ENCODE measurements at places on chromosomes 2 and 18.

GRCh38 chr2:127406454-127406853 is 11.8 kb upstream of the PROC start:
- no peak for DNase-seq

GRCh38 chr2:99883358-99883757 is 259.0 kb downstream of the AFF3 start:
- DNase-seq, result no peak

- no peak for DNase-seq
Measured at GRCh38 chr2:238589591-238590460, 163.1 kb downstream of the ASB1 start.

DNA sequence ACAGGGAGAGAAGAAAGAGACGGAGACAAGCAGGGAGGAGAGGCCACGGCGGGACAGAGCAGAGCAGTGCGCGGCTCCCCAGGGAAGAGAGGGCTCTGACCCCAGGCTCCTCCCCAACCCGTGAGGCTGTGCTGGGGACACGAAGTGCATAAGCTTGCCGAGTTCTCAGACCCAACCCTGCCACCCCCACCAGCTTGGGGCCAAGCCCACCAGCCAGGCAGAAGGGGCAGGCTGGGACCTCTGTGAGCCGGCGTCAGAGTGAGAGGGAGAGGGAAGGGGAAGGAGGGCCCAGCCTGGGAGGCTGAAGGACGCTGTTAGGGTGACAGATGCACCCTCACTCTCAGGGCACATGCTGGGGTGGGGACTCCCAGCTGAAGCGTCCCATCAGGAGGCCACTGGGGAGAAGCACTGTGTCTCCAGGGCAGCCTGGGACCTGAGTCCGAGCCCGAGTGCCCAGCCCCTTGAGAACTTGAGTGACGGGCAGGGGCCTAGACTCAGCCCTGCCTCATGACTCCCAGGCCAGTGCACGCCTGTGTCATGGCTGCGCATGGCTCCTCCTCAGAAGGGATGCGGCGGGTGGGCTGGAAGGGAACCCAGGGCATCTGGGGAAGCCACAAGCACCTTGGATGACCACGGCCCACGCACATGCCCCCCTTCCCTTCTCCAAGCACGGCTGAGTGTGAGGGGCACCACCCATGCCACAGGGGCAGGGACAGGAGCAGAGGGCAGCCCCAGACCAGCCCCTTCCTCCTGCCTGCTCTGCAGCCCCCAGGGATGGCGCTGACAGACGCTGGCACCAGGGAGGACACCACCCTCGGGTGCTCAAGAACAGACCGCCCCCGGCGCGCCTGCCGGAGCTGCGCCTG is 31.0 kb downstream of the MTERF4 start:
- no peak for DNase-seq

DNA sequence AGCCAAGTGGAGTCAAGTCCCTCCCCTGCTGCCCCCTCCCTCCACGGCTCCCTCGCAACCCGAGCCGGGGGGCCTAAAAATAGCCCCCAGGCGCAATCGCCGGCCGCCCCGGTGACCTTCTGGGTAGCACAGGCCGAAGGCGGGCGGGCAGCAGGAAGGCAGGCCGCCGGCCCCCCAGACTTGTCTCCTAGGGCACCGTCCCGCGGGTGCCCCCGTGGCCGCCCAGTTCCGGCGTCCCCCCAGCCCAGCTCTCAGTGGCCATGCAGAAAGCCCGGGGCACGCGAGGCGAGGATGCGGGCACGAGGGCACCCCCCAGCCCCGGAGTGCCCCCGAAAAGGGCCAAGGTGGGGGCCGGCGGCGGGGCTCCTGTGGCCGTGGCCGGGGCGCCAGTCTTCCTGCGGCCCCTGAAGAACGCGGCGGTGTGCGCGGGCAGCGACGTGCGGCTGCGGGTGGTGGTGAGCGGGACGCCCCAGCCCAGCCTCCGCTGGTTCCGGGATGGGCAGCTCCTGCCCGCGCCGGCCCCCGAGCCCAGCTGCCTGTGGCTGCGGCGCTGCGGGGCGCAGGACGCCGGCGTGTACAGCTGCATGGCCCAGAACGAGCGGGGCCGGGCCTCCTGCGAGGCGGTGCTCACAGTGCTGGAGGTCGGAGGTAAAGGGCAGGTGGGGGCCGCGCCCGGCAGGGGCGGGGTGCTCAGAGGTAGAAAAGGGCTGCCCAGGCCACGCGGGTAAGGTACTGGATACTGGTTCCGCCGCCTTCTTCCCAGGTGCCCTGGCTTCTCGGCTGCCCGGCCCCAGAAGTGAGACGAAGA is at the start of gene SPEG:
SPEG (plus strand) TSS at position 126 of the 808 bp plus-strand sequence; CDS start at position 261, 135 bp downstream.
- no peak for DNase-seq

GRCh38 chr2:59684771-59685166 is 868.7 kb downstream of the BCL11A start:
- no peak for DNase-seq

DNA sequence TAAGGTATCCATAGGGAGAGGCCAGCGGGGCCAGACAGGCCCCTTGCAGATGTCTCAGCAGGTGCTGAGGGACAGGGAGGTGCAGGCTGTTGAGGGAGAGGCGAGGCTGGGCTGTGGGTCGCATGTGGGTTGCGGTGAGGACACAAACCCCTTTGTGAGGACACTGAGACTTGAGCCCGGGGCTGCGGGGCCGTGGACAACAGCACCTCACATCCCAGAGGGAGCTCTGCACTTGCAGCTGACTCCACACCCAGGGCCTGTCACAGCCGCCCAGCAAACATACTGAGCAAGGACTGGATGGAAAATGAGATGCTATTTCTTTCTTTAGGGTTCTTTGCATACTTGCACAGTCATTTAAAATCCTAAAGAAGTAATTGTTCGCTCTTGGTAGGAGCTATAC is 95.3 kb upstream of the NFATC1 start:
- DNase-seq, result no peak

GRCh38 chr2:60465736-60466135 is 87.7 kb downstream of the BCL11A start:
- DNase-seq, result no peak

- no peak for DNase-seq
Measured at GRCh38 chr2:148042219-148042618, 21.3 kb downstream of the MBD5 start.

- DNase-seq, result no peak
Measured at GRCh38 chr18:46942646-46943045, 25.2 kb downstream of the KATNAL2 start.

DNA sequence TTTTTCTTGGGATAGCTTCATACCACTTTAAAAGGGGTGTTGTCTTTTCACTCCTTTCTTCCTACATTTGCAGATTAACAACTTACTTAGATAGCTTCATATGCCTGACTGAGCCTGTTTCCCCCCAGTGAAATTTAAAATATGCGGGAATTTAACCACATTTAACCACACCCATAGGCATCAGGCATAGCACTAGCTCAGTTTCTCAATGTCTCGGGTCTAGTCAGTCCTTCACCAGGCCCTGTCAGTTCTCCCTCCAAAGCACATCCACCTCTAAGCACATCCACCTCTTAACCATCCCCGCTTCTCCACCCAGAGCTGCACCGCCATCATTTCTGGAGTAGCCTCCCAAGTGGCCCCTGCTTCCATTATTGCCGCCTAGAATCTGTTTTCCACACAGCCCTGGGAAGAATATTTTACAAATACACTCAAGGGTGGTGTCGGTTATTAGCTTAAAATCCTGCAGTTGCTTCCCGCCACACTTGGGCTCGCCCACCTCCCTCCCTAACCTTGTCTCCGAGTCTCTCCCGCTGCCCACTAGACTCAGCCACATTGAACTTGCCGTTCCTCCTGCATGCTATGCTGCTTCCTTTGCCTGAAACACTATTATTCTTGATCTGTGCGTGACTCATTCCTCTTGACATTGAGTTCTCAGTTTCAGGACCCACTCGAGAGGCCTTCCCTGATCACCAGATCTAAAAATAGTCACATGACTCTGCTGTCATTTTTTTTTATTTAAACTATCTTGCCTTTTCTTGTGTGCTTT is 68.3 kb downstream of the SPTBN1 start:
- DNase-seq, result peak; percentile 19

- DNase-seq, result no peak
Measured at GRCh38 chr2:199717587-199717907, 133.4 kb downstream of the FTCDNL1 start.

DNA sequence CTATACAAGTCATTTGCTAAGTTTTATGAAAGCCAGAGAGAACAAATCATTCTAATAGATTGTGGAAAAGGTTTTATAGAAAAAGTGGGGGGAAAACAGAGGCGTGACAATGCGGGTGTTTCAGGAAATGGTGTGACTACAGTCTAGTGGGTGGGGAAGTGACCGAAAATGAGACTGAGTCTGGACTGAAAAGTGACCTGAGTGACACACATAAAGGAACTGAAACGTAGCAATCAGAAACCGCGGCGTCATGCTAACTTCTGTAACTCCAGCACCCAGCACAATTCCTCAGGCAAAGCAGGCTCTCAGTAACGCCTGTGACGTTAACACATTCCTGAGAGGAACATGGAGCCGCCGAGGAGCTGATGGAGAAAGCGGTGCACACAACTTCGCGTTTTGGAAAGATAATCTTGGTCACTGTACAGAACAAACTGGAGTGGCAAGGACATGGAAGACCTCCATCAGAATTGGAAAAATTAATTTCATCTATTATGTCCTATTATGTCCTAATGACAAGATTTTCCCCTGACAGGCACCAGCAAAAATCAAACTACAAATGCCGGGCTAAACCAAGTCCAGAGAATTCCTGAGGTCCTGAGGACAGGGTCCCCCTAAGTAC is 1.4 kb upstream of the CD226 start:
- peak; percentile 36 for DNase-seq

DNA sequence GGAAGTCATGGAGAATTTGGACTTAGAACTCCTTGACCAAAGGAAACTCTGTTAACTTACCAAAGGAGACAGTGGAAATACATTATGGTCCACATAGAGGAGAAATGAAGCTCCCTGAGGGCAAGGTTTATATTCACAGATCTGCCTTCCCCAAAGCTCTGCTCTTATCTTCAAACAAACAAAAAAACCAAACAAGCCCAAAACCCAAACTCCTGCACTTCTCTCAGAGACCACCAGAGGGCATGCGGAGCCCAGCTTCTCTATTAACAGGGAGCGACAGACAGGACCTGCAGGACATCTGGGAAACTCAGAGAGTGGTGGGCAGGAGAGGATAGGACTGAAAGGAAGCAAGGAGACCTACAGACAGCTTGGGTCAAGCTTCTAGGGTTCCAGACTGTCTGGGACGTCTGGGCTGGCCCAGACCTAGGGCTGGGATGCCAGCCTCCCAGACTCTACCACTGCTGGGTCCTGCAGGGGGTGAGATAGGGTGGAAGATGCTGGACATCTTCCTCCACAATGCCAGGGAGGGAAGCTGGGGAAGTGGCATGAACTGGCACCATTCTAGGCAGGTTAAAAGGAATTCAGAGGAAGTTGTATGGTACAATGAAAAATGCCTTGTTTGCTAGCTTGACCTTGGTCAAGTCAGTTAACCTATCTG is 4.0 kb upstream of the WNT10A start:
- peak; percentile 65 for DNase-seq

- no peak for DNase-seq
Measured at GRCh38 chr18:8610459-8610851, 1.2 kb downstream of the RAB12 start.

DNA sequence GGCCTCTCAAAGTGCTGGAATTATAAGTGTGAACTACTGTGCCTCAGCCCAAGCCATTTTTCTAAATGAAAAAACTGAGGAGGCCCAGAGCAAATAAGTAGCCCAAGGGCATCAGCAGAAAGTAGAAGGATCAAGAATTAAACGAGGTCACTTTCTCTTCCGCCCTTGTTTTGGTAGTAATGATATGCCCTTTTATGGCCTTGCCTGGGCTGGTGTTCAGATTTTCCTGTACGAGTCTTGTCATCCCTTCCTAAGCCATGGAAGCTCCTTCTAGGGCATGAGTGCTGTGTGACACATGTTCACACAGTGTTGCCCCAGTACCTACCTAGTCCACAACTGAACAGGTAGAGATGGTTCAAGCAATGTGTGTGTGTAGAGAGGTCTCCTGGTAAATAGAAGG is 6.6 kb downstream of the HPCAL1 start:
- no peak for DNase-seq

DNA sequence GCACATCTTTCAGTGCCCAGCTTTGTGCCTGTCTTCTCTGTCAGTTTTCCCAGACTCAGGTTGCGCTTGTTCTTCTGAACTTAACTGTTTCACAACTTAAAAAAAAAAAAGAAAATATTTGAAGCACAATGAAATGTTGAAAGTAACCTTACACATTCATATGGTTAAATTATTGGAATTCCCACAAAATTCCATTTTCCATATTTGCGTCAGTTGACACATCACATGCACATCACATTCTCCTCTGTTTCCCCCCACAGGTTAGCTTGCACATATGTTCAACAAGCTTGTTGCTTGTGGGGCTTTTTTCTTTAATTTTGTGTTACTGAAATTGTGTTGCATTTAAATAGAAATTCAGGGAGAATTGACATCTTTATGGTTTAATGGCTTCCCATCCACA is 8.3 kb downstream of the MYO1B start:
- DNase-seq, result no peak

DNA sequence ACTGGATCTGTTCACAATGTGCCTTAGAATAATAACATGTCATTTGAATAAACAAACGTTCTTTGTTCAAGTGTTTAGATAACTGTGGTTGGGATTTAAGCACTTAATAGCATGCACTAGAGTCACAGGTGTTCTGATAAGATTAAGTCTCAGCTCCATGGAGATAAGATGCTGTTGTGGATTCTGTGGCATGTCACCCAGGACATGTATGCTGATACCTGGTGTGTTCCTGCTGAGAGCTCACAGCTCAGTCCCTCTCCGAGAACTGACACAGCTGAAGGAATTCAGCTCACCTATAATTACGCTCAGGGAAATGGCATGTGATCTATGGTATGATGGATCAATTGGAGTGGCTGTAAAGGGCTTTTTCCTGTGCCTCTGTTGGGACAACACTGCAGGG is 75.4 kb upstream of the ST6GAL2 start:
- DNase-seq, result no peak

GRCh38 chr2:150750720-150751119 is 263.3 kb upstream of the RND3 start:
- DNase-seq, result no peak

GRCh38 chr2:222439692-222440091 is 15.3 kb downstream of the SGPP2 start:
- no peak for DNase-seq

- no peak for DNase-seq
Measured at GRCh38 chr2:207473049-207473930, 56.5 kb upstream of the CREB1 start.

DNA sequence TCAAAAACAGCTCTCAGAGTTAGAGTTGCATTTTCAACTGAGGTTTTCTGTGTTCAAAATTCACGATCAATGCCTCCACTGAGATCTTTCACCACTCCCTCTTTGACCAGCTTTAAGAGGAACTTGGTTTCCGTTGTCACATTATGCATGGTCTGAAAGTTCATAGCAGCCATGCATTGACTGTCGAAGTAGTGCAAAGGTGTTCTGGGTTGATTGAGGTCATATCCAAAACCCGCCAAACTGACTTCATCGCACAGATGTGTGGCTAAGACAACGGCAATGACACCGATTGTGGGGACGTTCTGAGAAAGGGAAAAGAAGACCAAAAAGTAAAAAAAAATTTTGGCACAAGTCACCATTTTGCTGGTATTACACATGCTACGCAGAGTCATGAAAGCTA is 48.7 kb downstream of the ST3GAL5 start:
- no peak for DNase-seq

GRCh38 chr2:165281387-165281786 is 42.2 kb downstream of the SCN2A start:
- no peak for DNase-seq
